NCI-H524 (cell line): ENCODE measurements at places on chromosomes 4 and X.

DNA sequence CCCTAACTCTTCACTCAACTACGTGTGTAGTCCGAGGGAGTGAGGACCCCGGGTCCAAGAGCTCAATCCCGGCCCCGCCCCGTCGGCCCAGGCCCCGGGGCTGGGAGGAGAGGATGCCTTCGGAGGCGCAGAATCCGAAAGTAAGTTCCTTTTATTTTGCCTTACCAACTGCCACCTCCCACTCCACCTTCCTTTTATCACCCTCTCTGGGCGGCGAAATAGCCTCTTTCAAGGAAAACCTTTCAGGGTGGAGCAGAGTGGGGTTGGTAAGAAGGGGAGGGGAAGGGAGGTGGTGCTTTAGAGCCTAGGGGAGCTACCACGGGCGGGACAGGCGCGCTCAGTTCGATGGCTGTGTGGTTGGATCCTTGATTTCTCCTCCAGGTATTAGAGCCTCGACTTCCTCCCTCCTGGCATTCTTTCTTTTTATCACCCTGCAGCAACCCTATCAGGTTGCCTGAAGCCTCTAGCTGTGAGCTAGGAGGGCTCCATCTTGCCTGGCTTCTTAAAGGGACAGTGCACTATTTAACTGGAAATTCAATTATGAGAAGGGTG lies 191.2 kb downstream of the RRAGB start:
- no peak for DNase-seq

DNA sequence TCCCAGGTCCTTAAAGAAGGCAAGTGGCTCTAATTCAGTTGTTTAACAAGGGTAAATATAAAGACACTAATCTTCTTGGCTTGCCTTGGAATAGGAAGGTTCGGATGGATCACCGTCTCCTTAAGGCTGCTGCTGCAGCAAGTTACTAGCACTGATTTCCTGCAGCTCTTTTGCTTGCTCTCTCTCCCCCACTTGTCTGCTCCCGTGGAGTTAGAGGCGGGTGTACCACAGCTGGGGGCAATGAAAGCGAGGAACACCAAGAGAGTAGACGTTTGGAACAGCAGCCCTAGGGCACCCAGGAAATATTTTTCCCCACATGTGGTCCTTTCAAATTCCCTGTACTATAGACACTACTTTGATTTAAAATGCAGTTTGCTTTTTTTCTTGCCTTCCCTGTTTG lies 202.2 kb downstream of the SH2D1A start:
- DNase-seq: peak; percentile 48

- no peak for DNase-seq
Observed at GRCh38 chr4:157459785-157460184, 239.3 kb downstream of the GRIA2 start.

DNA sequence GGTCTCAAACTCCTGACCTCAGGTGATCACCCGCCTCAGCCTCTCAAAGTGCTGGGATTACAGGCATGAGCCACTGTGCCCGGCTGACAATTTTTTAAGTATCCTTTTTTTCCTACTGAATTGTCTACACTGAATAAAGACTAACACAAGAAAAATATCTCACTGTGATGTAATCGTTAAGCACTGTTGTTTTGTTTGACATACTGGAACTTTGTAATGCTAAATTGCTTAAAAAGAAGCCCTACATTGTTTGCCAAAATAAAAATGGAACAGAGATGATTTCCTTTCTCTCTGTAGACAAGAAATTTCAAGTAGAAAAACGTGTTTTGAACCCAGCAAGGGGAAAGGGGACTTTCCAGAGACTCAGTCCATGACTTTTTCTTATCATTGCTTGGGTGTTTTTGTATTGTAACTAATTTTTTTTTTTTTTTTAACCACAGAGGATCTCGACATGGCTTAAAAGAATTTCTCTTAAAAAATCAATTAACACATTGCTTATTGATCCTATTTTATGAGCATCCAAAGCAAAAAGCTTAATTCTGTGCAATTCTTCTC lies 74.9 kb downstream of the TMEM156 start:
- DNase-seq: no peak

- no peak for DNase-seq
Observed at GRCh38 chr4:7457201-7458065, 22.7 kb upstream of the PSAPL1 start.

GRCh38 chrX:103831803-103832544 lies at the start of gene RAB9B:
TSS of gene RAB9B (minus strand) at chrX:103832257. CDS start at chrX:103825784, 6,473 bp downstream.
- DNase-seq: peak; percentile 44

DNA sequence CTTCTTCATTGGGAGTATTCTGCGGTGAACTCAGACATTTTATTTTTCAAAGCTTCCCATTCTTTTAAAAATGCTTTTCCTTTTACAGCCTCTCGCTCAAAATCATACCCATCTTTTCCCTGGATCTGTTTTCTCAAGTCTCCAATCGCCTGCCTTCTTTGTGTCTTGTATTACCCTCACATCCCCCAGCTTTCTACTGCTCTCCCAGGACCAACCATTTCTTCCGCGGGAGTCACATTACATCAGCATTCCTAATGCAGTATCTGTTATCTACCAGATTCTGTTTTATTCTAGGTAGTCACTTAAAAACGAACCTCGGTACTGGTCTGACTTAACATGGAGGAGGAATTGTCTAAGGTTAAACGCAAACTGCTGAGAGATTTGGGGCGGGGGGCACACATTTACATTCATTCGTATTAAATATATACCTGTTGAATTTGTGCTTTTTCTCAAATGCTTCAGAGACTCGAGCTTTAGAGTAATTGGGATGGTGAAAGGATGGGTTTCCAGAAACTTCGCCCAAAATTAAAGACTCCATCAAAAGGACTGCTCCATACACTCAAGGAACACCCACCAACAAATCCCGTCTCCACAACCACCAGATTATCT lies 493 bp upstream of the UCHL1 start:
- peak; percentile 53 for DNase-seq

- DNase-seq: no peak
Observed at GRCh38 chrX:150869450-150869849, 29.0 kb downstream of the CD99L2 start.

DNA sequence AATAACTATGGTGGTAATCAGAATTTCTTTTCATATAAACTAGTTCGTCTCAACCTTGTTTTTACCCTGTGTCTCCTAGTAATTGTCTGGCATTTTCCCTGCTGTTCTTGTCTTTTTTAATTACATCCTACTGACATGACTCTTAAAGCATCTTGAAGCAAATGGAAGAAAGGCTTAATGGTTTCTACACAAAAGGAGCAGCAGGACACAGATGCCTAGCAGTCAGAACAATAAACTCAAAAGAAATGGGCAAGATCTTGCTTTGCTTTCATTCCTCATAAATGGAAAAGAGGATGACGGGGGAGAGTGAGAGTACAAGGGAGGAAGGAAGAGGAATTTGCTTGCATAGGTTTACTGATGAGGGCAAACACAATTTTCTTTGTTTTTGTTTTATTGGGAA lies 293.2 kb upstream of the EMCN start:
- DNase-seq: no peak

- no peak for DNase-seq
Observed at GRCh38 chr4:112038861-112039260, 106.4 kb upstream of the FAM241A start.

GRCh38 chr4:184942444-184943425 lies 75.6 kb upstream of the HELT start:
- no peak for DNase-seq

DNA sequence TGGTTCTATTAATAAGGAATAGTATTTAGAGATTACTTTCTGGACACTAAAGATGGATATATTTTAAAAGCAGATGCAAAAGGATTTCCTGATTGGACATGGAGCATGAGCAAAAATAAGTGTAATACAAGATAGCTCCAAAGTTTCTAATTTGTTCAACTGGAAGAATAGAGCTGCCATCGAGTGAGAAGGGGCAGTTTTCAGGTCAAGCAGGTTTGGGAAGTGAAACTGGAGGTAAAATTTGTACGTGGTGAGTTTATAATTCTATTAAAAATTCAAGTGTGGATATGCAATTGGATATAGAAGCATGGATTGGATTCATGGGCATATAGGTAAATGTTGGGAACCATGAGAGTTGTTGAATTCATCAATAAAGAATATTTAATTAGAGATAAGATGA lies 31.8 kb downstream of the PRDM8 start:
- no peak for DNase-seq

DNA sequence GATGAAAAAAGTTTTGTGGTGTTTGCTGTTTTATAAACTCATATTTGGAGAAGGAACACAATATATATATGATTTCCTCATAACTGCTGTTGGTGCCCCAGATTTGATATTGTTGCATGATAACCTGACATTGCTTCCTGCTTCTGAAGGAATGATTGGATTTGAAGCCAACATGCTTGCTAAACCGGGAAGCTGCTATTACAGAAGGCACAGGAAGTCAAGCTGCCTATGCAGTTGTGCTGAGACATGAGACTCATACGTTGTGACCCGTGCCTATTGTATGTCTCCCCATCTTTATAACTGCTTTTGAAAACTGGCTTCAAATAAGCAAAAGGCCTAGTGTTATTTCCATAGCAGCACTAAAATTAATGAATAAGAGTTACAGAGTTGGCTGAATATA lies 32.9 kb downstream of the GAB1 start:
- DNase-seq: no peak

GRCh38 chr4:90145319-90145718 lies 18.1 kb downstream of the CCSER1 start:
- DNase-seq: no peak

GRCh38 chrX:105837232-105837631 lies 14.9 kb downstream of the NRK start:
- peak; percentile 60 for DNase-seq

DNA sequence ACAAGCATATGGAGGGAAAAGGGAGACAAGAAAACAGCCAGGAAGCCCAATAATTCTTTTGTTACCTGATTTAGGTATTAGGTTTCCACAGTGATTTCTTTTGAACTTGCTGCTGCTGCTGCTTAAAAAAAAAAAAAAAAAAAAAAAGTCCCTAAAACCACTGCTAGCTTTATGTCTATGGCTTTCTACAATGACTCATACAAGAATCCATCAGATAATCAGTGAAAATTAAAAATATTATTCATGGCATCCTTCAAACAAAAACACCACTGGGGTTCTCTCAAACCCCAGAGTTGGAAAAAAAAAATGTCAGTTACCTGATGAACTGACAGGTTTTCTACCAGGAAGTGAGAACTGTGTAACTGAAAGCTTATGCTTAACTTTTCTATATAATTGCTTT lies 14.3 kb downstream of the EPHA5 start:
- DNase-seq: no peak

DNA sequence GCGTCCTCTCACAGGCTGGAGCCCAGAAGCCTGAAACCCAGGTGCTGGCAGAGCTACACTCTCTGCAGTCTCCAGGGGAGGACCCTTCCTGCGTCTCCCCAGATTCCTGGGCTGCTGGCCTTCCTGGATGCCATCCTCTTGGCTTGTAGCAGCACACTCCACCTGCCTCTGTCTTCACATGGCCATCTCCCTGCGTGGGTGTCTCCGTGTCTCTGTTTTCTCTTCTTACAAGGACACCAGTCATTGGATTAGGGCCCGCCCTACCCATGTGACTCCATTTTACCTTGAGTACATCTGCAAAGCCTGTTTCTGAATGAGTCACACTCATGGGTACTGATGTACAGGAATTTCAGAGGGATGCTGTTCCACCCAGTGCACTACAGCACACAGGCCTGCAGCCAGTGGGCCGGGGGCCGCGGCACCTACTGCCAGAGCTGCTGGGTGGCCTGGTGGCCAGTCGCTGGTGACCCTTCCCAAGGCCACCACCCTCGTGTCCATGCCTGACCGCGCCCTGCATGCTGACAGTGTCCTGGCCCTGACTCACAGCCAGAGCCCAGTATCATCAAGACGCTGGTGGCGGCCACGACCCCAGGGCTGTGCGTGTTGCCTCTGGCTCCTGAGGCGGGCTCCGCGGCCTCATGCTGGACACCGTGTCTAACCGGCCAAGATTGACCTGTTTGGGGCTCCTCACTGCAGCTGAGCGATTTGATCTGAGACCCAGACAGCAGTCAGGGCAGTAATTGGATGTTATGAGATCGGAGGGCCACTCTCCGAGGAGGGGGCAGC lies 63.6 kb upstream of the NKX1-1 start:
- no peak for DNase-seq

GRCh38 chr4:185290018-185290607 lies 80.7 kb downstream of the SNX25 start:
- no peak for DNase-seq

GRCh38 chr4:170027181-170027829 lies 1.1 kb upstream of the MFAP3L start:
- peak; percentile 56 for DNase-seq

DNA sequence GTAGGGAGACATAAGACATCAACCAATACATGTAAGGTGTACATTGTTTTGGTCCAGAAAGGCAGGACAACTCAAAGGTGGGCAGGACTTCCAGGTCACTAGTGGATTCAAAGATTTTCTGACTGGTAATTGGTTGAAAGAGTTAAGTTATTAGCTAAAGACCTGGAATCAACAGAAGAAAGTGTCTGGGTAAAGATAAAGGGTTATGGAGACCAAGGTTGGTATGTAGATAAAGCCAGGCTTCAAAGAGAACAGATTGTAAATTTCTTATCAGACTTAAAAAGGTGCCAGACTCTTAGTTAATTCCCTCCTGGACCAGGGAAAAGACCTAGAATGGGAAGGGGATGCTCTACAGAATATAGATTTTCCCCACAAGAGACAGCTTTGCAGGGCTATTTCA lies 28.3 kb upstream of the GAB1 start:
- no peak for DNase-seq

DNA sequence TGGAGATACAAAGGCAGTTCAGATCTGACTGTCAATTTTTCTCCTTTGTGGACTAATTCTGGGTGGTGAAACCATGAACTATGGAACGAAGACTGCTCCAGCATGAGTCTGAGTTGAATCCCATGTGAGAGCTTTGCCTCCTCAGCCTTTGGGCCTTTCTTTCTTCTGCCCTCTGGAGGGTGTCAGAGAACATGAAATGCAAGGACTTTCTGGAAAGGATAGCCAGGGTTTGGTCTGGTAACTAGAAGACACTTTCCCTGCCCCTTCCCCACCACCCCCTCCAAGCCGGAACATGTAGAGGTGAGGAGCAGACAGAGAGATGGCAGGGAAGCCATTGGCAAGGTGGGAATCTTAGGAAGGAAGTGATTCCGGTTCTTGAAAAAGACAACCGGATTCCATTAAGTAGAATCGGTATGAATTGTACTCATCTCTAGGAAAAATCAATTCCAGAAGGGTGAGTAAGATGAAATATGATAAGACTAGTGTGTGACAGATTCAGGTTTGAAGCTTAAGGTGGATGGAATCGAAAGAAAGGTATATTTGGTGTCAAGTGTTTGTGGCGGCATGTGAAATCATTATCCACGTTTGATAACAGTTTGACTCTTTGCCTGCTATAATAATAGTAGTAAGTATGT lies 19.0 kb downstream of the FHL1 start:
- DNase-seq: peak; percentile 21

GRCh38 chr4:6228158-6229067 lies 28.1 kb upstream of the JAKMIP1 start:
- DNase-seq: no peak
